Stimulated activated CD8-positive, alpha-beta memory T cell treated with anti-CD3 and anti-CD28 coated beads, Interleukin-4, amount 100 ng/mL, for 1 hour (primary cell): ENCODE measurements at places on chromosomes 12 and 14.

DNA sequence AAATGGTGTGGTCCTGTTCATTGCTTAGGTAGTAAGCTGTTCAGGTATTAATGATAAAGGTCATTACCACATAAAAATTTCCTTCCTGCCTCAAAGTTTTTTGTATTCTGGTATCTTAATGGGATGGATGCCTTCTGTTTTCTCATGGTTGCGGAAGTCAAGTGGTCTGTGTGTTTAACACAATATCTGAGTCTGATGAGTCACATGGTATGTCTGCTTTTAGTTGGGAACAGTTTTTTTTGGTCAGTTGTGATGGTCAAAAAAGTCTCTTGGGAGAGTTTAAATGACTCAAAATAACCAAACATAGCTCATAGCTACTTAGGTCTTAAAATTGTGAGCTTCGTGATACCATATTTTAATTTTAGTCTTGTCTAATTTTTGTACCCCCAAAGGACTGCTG lies 40.7 kb downstream of the STK38L start:
- DNase-seq = no peak

GRCh38 chr12:119710374-119710964 lies 42.5 kb downstream of the PRKAB1 start:
- DNase-seq = no peak

GRCh38 chr14:90301668-90302090 lies 30.1 kb downstream of the NRDE2 start:
- DNase-seq = no peak

DNA sequence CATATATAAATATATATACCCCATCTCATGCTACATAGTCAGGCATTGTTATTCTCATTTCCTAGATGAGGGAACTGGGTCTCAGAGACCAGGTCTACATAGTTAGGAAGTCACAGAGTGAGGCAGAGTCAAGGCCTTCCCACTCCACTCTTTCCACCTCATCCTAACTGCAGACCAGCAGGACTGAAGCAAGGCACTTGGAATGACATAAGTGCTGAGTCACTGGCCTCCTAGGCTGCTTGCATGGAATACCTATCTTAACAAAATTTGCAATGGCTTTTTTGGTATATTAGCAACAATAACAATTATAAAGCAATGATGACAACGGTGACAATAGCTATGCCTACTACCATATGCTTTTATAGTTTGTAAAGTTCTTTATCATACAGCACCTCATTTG lies 5.4 kb upstream of the ANO4 start:
- no peak for DNase-seq

DNA sequence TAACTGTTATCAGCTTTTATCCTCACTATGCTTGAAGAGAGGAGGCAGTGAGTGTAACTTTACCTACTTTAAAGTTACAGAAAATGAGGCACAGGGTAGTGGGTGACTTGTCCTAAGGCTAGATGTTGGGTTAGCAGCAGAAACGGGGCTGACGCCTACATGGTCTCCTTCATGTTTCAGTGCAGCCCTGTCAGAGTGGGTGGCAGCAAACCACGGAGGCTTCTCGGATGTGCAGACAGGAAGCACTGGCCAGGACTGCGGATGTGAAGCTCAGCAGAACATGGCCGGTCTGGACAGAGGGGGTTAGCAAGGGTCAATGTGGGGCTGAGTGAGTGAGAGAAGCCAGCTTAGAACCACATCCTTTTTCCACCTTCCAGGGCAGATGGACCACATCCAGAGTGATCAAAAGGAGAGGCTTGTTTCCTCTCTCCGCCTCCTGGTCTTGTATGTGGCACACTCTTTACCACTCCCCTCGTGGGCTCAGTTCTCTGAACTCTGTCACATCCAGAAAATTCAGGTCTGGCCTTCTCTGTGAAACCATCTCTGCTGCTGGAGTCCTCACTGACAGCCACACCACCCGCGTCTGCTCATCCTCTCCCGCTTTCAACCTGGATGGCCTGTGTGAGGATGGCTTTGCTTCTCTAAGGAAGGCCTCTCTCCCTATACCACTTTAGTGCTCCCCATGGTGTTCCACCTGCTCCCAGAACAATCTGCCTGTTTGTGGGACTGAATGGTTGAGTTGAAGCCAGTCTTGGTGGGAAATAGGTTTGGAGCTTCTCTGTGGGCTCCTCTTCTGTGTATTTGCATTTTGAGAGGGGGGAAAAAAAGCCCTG lies 14.1 kb downstream of the SUSD6 start:
- peak; percentile 46 for DNase-seq

DNA sequence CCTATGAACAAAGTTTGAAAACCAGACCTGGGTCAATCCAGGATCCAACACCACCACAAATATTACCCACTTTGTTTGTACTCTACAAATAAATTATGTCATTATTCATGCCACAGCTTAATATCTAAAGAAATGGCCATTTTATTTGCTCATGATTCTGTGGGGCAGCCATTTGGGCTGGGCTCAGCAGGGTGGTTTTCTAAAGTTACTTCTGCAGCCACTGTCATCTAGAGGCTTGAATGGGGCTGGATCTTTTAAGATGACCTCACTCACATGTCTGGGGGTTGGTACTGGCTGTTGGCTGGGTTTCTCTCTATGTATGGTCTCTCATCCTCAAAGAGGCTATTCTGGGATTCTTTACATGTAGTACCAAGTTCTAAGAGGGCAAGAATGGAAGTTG lies 96.2 kb downstream of the VCPKMT start:
- DNase-seq = no peak

DNA sequence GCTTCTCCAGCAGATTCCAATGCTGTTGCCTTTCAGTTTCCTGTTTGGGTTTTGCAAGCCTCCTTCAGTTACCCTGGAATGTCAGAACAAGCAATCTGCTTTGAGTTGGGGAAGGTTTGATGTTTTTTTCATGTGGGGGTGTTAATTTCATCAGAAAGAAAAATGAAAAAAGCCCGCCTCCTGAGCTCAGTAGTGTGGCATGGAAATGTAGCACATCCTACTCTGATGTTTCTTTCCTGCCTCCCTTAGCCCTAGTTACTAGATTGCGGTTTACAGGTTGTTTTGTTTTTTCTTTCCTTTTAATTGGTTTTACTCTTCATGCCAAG lies 22.6 kb downstream of the IFNG-AS1 start:
- DNase-seq = no peak

GRCh38 chr14:21057803-21058675 lies at the start of gene RNASE8:
RNASE8 (plus strand) TSS chr14:21057822; CDS start chr14:21057893, 71 bp downstream.
- no peak for DNase-seq

GRCh38 chr12:119684711-119685369 lies 16.9 kb downstream of the PRKAB1 start:
- no peak for DNase-seq

DNA sequence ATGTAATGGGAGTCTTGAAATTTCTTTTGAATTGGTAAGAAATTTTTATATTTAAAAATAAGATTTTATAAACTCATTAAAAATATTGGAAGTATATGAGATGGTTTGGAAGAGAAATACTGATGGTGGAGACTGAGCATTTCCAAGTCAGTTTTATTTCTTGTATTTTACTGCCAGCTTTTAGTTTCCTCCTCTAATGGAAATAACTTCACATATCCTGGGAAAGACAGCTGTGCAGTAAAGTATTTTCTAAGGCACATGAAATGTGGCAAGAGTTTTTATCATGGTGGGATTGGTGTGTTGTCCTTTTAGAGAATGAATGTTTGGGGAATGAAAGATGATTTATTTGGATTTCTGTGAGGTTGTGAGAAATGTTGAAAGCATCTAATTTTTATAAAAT lies 346.9 kb upstream of the RGS6 start:
- no peak for DNase-seq

- no peak for DNase-seq
Observed at GRCh38 chr12:30440826-30441602, 254.7 kb downstream of the IPO8 start.

DNA sequence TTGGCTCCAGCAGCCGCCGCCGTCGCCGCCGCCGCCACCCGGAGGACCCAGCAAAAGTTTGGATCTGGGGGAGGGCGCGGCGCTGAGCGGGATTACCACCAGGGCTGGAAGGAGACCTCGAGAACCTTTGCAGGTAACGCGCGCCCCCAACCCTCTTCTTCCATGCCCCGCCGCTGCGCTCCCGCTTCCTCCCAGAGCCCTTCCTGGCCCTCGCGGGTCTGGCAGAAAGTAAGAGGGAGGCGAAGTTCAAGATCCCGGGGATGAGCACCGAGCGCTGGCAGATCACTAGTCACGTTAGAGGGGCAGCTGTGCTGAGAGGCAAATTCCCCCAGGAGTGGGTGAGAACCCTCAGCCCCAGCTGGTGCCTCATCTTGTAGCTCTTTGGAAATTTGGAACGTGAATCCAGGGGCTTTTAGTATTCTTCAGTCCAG lies 3.9 kb downstream of the FLRT2 start:
- DNase-seq = no peak

GRCh38 chr14:21543963-21544362 lies 17.8 kb upstream of the SALL2 start:
- no peak for DNase-seq

GRCh38 chr12:25708661-25709060 lies 155.6 kb upstream of the LMNTD1 start:
- DNase-seq = no peak

GRCh38 chr14:61663312-61663979 lies 31.9 kb upstream of the HIF1A start:
- no peak for DNase-seq

- no peak for DNase-seq
Observed at GRCh38 chr12:77893918-77894317, 63.2 kb downstream of the NAV3 start.

DNA sequence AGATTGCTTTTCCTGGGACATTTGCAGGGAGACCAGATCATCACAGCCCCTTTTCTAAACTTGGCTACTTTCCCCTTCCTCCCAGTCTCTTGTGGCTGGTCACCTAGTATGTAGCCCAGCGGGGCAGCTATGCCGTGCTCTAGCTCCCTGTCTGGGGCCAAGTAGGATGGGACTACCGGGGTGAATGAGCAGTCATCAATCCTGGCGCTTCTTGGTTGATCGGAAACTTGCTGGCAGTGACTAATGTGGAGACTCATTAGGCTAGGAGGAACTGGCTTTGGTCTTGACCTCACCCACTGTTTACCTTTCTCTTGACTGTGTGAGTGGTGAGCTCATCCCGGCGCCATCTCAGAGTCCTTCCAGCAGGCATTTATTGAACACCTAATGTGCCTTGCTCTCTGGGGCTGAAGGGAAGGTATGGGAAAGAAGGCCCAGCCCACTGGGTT lies 15.9 kb downstream of the PLEKHG3 start:
- no peak for DNase-seq

DNA sequence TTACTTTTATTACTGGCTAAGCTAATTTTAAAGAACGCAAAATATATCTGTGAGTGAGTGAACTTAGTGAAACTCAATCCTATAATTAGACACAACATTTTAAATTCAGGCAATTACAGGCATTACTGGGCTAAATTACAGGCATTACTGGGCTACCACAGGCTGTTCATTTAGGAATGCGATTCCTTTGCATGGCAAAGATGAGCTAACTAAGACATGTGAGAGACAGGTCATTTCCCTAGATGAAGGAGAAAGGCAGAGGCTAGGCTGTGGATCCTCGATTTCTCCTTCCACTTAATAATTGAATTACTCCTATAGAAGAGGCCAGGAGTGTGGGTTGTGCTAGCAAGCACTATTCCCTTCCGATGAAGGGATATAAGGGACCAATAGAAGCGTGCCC lies 429.4 kb upstream of the LMO3 start:
- DNase-seq = no peak
